ENCODE measurements at places on chromosomes 7 and 10.

DNA sequence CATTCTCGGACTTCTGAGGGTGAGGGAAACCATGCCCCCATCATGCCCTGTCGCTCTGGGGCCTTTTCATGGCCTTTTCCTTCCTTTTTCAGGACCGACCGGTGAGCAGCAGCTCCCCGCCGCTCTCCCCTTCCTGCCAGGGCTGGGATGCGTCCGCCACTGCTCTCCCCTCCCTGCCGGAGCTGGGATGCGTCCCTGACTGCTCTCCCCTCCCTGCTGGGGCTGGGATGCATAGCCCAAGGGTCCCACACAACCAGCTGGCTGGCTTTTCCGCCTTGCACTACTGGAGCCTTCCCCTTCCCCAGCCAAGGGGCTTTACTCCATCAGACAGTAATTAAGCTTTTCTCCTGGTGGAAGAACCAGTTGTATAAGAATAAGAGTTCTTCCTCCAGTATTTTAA lies 129.7 kb upstream of the COBL start:
- no peak for DNase-seq

GRCh38 chr10:10663622-10664021 lies 354.1 kb upstream of the CELF2 start:
- no peak for DNase-seq

GRCh38 chr10:23205972-23206642 lies 14.0 kb downstream of the PTF1A start:
- DNase-seq, result no peak

GRCh38 chr10:97138174-97138573 lies 47.6 kb downstream of the SLIT1 start:
- DNase-seq, result no peak

GRCh38 chr10:62475551-62475950 lies 101.4 kb downstream of the ZNF365 start:
- no peak for DNase-seq

DNA sequence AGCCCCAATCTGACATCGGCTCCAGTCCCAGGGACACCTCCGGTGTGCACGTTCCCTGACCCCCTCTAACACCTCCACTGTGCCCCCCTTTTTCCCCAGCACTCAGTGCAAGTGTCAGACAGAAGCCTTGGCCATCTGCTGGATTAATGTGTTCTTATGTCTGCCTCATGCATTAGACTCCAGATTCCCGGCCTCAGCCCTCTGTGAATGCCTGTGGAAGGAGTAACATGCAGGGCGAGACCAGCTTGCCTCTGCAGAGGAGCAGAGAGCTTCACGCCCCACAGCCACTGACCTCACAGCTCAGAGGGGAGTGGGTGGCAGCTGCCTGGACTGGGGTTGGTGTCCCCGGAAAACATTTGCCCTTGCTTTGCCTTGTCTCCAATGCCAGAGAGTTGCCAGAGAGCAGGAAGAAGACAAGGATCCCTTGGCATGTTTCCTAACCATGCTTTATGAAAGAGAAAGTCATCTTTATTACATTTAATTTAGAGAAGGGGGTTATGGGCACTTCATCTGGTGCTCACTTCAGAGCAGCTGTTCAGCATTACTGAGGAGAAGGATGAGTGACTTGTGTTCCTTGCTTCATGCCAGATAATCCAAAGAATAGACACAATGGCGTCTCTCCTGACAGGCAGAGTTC lies 91.6 kb upstream of the CXCL12 start:
- no peak for DNase-seq

- DNase-seq, result no peak
Observed at GRCh38 chr10:12130237-12130872, 878 bp downstream of the SEC61A2 start.

- DNase-seq, result no peak
Observed at GRCh38 chr7:22723181-22723601, 3.8 kb upstream of the IL6 start.

DNA sequence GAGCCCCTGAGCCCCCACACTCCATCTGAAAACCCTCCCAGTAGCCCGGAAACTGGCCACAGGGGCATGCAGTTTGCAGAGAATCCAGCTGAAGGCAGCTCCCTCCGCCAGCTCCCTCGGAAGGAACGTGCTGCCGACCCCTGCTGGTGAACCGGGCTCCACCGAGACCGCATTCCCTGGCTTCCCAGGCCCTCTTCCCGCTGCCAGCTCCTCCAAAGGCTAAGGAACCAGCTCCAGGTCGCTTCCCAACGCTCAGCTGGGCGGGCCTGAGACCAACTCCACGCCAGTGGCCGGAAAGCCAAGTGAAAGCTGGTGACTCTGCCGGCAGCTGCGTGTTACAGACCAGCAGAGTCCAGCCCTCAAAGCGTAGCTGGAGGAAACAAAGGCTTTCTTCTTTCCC lies 35.8 kb downstream of the GPER1 start:
- DNase-seq, result no peak

DNA sequence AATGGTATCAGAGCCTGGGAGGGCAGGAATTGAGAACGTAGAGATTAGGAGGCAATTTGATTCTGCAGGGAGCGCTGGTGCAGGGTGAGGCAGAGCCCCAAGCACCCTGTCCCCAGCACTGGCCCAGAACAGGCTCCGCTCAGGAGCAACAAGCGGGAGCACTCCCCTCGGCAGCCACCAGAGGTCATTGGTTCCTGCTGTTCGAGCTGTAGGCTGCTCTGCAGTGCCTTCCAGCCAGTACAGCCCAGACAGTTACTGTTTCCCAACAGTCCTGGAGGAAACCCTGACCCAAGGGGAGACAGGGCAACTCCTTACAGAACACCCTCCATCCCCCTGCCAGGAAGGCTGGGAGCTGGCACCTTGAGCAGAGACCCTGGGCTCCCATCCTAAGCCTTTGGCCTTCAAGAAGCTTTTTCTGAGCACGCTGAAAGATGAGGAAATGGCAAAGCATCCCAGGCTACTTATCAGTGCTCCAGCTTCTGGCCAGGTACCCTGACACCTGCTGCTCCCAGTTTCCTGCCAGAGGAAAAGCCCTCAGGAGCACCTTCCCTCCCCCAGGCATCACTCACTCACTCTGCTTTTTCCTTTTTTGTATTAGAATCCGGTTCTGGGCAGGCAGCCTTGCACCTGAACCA lies 71.2 kb upstream of the EFCAB10 start:
- DNase-seq, result peak; percentile 33

GRCh38 chr10:131732631-131733127 lies 168.1 kb upstream of the PPP2R2D start:
- no peak for DNase-seq

- DNase-seq, result no peak
Observed at GRCh38 chr7:29858191-29858951, 52.1 kb downstream of the WIPF3 start.

DNA sequence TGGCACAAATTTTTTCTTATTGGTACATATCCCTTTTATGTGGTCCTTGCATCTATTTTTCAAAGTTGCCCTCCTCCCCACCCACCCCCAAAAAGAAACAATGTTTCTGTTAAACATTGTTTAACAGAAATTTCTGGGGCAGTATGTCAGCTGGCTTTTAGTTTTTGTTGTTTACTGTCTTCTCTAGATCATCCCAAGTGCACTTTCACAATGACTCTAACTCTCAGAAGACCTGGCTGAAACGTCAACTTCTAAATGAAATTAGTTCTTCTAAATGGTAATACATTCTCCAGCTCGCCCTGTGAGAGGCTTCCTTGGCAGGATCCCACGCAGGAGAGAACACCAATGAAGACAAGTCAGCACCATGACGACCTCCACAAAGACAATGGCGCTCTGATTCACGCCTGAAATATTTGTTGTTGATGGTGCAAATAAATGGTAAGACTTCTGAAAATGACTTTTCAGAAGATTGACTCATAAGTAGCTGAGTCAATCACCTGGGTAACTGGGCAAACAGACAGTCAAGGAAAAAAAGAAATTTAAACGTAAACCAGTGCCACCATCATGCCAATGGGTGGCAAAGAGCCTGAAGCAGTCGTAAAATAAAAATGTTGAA lies 293.7 kb downstream of the FZD1 start:
- DNase-seq, result no peak

DNA sequence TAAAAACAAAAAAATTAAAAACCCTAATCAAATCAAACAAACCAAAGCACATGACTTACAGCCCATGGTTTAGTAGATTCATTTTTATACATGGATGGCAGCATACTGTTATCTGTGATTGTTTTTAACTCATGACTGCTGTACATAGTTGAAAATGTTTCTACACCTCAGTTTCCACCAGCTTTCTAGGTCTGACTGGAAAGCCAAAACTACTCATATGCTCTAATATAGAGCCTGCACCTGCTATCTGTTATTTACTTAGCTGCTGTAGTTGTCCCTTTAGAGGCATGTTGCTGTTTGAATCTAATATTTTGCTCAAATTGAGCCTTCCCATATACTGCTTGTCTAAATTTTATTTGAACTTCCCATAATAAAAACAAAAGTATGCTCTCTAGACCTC lies 289.9 kb upstream of the LRRN3 start:
- no peak for DNase-seq

DNA sequence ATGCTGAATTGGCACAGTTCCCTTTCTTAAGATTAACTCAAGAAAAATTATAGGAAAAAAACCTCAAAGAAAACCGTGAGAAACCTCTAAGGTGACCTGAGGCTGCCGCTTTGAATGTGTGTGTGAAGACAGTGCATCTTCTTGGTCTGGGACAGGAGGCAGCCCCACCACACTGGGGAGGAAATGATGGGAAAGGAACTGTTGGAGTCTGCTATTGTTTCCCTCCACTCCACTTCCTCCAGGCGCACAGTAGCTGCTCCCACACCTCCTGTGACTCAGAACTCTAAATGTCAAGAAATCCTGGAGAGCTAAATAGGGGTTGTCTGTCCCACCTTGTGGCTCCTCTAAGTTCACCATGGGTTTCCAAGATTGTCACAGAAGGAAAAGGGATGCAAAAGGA lies 179.4 kb downstream of the PDE1C start:
- no peak for DNase-seq

GRCh38 chr7:9328296-9328695 lies 894.9 kb downstream of the NXPH1 start:
- DNase-seq, result no peak

- no peak for DNase-seq
Observed at GRCh38 chr10:681670-682318, 7.7 kb downstream of the DIP2C start.

DNA sequence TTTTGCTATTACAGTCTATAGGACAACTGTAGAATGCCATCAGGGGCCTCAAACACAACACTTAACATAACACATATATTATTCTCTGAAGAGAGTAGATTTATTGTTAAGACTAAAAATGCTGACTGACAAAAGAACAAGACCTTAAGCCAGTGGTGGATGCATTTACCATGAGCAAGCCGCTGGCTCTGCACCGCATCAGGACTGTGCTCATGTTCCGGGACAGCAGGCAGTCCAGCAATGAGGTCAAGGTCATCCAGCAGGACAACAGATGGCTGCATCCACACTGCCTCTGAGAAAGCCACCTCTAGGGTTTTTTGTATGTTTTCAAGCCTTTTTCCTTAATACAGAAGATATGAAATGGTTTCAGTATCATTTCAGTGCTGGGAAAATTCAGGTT lies 23.8 kb downstream of the PEX1 start:
- no peak for DNase-seq

DNA sequence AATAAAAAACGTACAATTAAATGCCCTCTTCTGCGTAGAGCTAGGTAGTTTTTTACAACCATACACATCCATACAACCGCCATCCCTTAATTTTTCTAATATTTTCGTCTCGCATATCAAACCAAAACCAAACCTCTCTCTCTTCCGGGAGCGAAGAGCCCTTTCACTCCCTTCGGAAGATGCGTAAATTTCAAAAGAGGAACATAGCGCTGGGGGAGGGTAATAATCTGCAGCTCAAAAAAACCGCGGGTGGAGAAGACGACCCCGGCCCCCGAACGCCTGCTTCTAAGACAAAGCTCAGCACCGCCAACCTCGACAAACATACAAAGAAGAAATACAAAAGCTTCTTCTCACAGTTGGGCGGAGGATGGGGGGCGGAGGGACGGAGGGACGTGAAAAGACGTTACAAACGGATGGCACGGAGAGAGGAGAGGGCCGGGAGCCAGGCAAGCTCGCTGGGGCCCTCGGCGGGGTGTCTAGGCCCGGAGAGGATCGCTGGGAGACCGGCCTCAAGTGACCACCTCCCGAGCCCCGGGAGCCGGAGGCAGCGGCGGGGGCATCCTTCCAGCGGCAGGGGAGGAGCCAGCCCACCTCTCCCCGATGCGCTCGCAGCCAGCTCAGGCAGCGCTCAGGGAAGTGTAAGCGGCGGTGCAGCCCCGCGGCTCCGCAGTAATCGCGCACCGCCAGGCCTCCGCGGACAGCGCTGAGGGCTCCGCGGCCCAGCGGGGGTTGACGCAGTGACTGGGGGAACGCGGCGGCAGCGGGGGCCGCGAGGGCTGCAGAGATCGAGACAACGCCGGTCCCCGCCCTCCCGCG lies 851 bp downstream of the MKRN1 start:
- no peak for DNase-seq

- no peak for DNase-seq
Observed at GRCh38 chr7:40200791-40201190, 66.0 kb downstream of the SUGCT start.

DNA sequence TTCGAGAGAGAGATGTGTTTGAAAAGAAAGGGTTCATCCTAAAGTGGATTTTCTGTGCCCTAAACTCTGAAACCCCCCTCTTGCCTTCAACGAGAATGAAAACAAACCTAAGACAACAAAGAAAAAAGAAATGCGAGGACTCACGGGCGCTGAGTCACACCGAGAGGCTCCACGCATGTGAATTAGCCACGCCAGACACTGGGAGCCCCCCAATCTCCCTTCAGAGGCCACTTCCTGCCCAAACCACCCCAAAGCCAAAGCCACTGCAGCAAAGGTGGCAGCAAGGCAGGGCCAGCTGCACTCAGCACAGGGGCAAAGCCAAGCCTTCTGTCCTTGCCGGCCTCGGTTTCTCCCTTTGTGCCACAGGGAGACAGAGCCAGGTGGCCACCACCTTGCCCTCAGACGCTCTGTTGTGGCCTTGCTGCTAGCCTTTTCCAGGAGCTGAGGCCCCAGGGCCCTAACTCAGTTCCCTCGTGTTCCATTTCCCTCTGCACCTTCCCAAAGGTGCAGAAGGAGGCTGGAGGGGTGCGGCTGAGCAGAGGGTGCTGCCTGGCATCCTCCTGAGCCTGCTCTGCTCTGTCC lies 93.3 kb downstream of the FAM53B start:
- peak; percentile 47 for DNase-seq

DNA sequence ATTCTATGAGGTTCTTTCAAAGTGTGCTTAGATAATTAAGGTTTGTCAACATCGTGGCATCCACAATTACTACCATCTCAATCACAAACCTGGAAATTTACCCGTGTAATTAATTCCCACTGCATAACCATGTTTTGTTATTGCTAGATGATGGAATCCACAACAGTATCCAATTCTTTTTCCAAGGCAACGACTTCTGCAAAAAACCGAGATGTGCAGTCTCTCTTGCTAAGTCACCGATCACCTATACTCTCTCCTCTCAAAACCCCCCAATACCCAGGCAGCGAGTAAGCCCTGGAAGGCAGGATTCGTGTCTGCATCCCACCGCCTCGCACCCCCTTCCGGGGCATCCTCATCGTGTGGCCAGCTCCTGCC lies 678 bp upstream of the EIF4H start:
- DNase-seq, result no peak

- no peak for DNase-seq
Observed at GRCh38 chr10:21285742-21286331, 239.6 kb downstream of the SKIDA1 start.
